ENCODE measurements at places on chromosomes 5 and 9. TPM values are rescaled to one million over a fixed set of nuclear protein-coding genes. Genes with fewer than 3 reads are reported as not detected.

Gene ITGA1
- total RNA-seq: 0.62 TPM

Gene SCGB3A2
- total RNA-seq: not detected

Gene FGD3
- 41.3 TPM for total RNA-seq

Gene GDNF
- total RNA-seq: not detected

Gene C1QTNF3
- 2.6 TPM for total RNA-seq

Gene N4BP3
- total RNA-seq: 3.2 TPM

Gene GADD45G
- 5.7 TPM for total RNA-seq

Gene OTULINL
- total RNA-seq: 12.2 TPM

Gene ARSI
- total RNA-seq: not detected

Gene FRRS1L
- total RNA-seq: not detected

DNA sequence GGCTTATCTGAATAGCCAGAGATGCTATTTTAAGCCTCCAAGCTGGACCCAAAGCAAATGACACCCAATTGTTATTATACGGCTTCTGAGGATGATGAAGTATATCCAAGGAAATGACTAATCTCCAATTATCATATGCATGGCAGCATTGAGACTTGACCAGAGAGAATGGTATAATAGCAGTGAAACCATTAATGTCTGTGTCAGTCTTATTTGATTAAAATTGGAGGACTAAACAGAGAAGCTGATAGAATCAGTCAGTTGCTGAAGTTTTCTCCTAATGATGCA lies 200.5 kb downstream of the EFNA5 start:
- peaks cover under 1% of the 10 kb centered on the region for H3K4me1 ChIP-seq
- peaks cover 2% of the 10 kb centered on the region for H3K27me3 ChIP-seq
- no peak overlapping the region for H3K4me3 ChIP-seq
- no peak for DNase-seq
- H3K27ac ChIP-seq: no peak overlapping the region
- no peaks in the 10 kb centered on the region for H3K36me3 ChIP-seq

DNA sequence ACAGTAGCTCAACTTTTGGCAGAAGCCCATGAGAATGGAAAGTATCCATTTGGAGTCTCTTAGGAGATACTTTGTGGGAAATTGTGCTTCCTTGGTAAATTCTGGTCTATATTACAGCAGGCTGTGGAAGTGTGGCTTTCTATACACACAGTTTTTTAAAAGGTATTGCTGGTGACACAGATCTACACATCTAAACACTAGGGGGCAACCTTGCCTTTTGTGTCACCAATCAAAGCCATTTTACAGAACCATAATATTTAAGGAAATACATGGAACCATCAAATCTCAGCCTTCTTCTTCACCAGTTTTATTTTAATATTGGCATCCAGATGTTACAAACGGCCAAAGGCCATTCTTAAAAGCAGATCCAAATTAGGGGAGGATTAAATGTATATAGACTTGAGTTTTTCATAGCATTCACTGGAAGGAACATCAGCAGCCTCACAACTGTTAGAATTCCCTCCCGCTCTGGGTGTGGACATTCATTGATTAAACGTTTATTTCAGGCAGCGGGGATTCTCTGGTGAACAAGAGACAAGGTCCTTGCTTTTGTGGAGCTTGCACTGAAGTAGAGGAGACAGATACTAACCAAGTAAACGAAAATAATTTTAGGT lies 132.4 kb upstream of the EPB41L4A start:
- no peak overlapping the region for H3K4me3 ChIP-seq
- H3K4me1 ChIP-seq: peaks cover 3% of the 10 kb centered on the region
- no peak overlapping the region for H3K27ac ChIP-seq
- H3K36me3 ChIP-seq: no peaks in the 10 kb centered on the region

DNA sequence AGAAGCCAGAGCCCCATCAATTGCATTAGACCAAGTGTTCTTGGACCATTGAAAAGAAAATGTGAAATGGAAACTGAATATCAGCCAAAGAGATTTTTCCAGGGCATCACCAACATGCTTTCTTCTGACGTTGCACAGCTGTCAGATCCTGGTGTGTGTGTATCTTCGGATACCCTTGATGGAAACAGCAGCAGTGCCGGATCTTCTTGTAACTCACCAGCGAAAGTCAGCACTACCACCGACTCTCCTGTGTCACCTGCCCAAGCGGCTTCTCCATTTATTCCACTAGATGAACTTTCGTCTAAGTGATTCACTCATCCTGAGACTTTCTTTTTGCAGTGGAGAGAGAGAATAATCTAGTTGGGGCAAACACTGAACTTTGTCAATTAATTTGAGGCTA lies 75.7 kb downstream of the PIP5K1B start:
- peaks cover 8% of the 10 kb centered on the region for H3K4me1 ChIP-seq
- H3K27me3 ChIP-seq: no peaks in the 10 kb centered on the region
- H3K36me3 ChIP-seq: no peaks in the 10 kb centered on the region
- H3K27ac ChIP-seq: no peak overlapping the region
- no peak overlapping the region for H3K4me3 ChIP-seq
- DNase-seq: peak; percentile 51

DNA sequence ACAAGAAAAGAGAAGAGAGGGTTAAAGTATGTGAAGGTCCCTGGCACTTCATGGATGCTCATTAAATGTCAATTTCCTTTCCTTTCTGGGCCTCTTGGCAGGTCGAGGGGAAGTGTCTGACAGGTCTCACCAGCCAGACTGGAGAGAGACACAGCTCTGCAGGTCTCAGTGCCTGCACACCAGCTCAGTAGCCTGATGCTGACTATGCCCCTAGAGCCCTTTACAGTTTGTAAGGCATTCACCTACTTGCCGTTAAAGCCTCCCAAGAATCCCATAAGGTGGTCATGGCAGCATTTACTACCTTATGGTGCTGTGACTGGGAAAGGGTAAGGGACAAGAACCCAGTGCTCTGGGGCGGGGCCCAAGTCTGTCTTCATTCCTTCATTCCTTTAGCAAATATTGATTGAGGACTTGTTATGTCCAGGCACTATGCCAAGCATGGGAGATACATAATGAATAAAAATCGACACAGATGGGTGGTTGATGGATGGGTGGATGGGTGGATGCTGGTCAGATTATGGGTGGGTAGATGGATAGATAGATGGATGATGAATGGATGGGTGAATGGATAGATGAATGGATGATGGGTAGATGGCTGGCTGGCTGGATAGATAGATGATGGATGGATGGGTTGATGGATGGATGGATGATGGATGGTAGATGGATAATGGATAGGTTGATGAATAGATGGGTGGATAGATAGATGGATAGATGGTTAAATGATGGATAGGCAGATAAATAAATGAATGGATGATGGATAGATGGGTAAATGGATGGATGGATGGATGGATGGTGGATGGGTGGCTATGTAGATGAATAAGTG lies 21.3 kb upstream of the KIF12 start:
- no peaks in the 10 kb centered on the region for H3K4me1 ChIP-seq
- no peaks in the 10 kb centered on the region for H3K36me3 ChIP-seq
- H3K4me3 ChIP-seq: no peak overlapping the region

DNA sequence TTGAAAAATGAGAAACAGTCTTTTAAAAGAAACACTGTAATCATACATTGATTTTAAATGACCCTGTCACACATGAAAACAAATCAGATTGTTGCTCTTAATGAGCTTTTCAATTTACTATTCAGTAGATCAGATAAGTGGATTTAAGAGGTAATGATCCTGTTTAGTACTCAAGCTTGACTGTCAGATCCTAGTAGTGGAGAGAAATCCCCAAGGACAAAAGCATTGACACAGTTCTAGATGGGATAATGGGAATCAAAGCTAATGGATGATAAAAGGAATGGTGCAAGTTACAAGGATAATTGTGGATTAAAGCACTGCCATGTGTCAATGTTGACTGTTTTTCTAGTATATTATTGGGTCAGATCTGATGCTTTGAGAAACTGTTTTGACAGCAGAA lies 142.3 kb upstream of the TLX3 start:
- DNase-seq: no peak
- H3K4me3 ChIP-seq: no peak overlapping the region
- no peaks in the 10 kb centered on the region for H3K36me3 ChIP-seq
- no peaks in the 10 kb centered on the region for H3K27me3 ChIP-seq
- no peaks in the 10 kb centered on the region for H3K4me1 ChIP-seq

GRCh38 chr9:78397045-78397444 lies 100.1 kb downstream of the PSAT1 start:
- DNase-seq: no peak
- peaks cover 1% of the 10 kb centered on the region for H3K36me3 ChIP-seq
- peaks cover 2% of the 10 kb centered on the region for H3K27me3 ChIP-seq
- H3K27ac ChIP-seq: no peak overlapping the region
- no peak overlapping the region for H3K4me3 ChIP-seq

GRCh38 chr5:92435781-92436180 lies 1052.7 kb upstream of the ARRDC3 start:
- no peaks in the 10 kb centered on the region for H3K27me3 ChIP-seq
- no peak overlapping the region for H3K4me3 ChIP-seq
- H3K27ac ChIP-seq: no peak overlapping the region
- DNase-seq: no peak
- no peaks in the 10 kb centered on the region for H3K36me3 ChIP-seq
- H3K4me1 ChIP-seq: no peaks in the 10 kb centered on the region

- H3K4me1 ChIP-seq: no peaks in the 10 kb centered on the region
- DNase-seq: no peak
- H3K27ac ChIP-seq: no peak overlapping the region
- no peaks in the 10 kb centered on the region for H3K36me3 ChIP-seq
Measured at GRCh38 chr5:97576956-97577355, 393.9 kb upstream of the RIOK2 start.

DNA sequence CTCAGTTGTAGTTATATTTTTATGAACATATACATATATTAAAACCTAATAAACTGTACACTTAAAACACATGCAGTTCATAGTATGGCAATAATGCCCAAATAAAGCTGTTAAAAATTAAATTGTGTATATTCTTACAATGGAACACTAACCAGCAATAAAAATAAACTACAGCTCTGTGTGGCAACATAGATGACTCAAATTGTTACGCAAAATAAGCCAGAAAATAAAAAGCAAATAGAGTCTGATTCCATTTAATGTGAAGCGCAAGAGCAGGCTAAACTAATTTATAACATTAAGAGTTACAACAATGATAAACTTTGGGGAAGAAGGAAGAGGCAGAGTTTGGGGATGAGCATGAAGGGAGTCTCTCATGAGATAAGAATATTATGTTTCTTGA lies 597.3 kb downstream of the TLE1 start:
- H3K4me1 ChIP-seq: no peaks in the 10 kb centered on the region
- H3K27me3 ChIP-seq: no peaks in the 10 kb centered on the region
- H3K36me3 ChIP-seq: no peaks in the 10 kb centered on the region
- DNase-seq: no peak

GRCh38 chr5:53473633-53474032 lies 6.8 kb upstream of the FST start:
- no peaks in the 10 kb centered on the region for H3K36me3 ChIP-seq
- no peak overlapping the region for H3K27ac ChIP-seq
- peaks cover 3% of the 10 kb centered on the region for H3K4me1 ChIP-seq
- DNase-seq: no peak
- peaks cover 48% of the 10 kb centered on the region for H3K27me3 ChIP-seq

GRCh38 chr5:181086026-181086883 lies 44.7 kb downstream of the OR2V1 start:
- no peaks in the 10 kb centered on the region for H3K4me1 ChIP-seq
- DNase-seq: no peak
- H3K27ac ChIP-seq: no peak overlapping the region
- H3K36me3 ChIP-seq: no peaks in the 10 kb centered on the region
- H3K4me3 ChIP-seq: no peak overlapping the region

- H3K27ac ChIP-seq: no peak overlapping the region
- H3K27me3 ChIP-seq: no peaks in the 10 kb centered on the region
- no peak for DNase-seq
- H3K4me1 ChIP-seq: no peaks in the 10 kb centered on the region
Measured at GRCh38 chr5:153520952-153521351, 30.5 kb downstream of the GRIA1 start.

DNA sequence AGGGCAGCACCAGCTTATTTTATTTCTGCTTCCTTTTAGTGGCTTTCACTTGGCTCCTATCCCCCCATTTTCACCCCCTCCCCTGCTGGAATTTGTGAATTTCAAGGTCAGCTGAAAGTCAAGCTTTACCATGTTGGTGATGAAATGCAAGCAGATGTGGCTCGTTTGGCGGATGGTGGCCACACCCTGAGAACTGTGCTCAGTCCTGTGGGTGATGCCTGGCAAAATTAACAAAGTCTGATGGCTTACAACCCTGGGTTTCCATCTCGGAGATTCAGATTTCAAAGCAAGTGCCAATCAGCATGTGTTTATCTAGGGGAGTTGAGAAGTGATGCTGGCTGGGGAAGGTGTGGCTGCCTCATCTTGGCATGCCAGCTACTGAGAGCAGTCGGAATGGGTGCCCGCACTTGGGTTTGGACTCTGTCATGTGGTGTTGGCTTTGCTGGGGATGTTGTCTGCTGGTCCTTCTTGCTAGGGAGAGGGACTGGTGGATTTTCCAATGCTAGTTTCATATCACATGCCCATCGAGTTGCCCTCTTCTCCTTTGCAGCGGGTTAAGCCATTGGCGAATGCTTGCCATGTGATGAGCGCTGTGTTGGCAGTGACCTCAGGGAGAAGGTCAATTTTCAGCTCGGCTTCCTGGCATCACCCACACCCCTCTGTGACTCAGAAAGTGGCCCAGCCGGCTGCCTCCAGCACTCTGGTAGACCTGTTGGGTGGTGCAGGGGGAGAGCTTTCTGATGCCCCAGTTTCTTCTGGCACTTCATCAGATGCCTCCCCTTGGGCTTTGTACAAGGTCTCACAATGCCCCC lies 77.0 kb upstream of the PITX1 start:
- no peak overlapping the region for H3K4me3 ChIP-seq
- no peak for DNase-seq
- no peak overlapping the region for H3K27ac ChIP-seq
- no peaks in the 10 kb centered on the region for H3K36me3 ChIP-seq
- peaks cover under 1% of the 10 kb centered on the region for H3K27me3 ChIP-seq

DNA sequence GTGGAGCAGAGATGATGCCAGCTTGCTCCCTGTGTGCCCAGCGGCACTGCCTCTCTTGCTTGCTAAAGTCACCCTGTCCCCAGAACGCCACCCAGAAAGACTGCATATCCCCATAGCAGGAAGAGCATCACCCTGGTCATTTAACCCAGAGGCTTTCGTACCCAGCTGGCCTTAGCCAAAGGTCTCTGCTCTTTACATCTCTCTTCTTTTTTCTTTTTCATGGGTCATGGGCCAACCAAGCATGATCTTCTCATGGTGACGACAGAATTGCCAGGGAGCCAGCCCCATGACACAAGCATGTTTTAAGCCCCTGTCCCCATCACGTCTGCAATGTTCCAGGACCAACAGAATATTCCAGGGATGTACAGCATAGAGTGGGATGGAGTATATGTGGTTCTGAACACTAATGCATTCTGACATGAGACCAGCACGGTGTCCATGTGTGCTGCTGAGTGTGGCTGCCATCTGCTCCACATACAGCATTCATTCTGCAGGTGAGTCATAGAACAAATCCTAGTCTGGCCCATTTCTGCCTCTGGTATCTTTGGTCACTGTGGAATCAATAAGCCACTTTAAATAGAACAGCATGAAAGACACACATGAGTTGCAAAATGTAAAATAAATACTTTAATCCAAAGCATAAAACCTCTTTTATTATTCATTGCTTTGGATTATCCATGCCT lies 203.0 kb downstream of the MED10 start:
- H3K27ac ChIP-seq: no peak overlapping the region
- H3K36me3 ChIP-seq: no peaks in the 10 kb centered on the region
- peaks cover 5% of the 10 kb centered on the region for H3K27me3 ChIP-seq
- H3K4me3 ChIP-seq: no peak overlapping the region
- no peaks in the 10 kb centered on the region for H3K4me1 ChIP-seq

GRCh38 chr5:134563962-134564361 lies 38.5 kb downstream of the JADE2 start:
- H3K4me1 ChIP-seq: peaks cover 8% of the 10 kb centered on the region
- peaks cover 41% of the 10 kb centered on the region for H3K36me3 ChIP-seq
- DNase-seq: no peak
- no peaks in the 10 kb centered on the region for H3K27me3 ChIP-seq

- DNase-seq: no peak
- H3K27me3 ChIP-seq: peaks cover 2% of the 10 kb centered on the region
- no peaks in the 10 kb centered on the region for H3K4me1 ChIP-seq
- no peak overlapping the region for H3K27ac ChIP-seq
- no peak overlapping the region for H3K4me3 ChIP-seq
Measured at GRCh38 chr5:86807046-86808031, 189.6 kb downstream of the COX7C start.

Data from activated CD4-positive, alpha-beta memory T cell treated with anti-CD3 and anti-CD28 coated beads for 36 hours (primary cell).